Activated CD4-positive, alpha-beta T cell treated with anti-CD3 and anti-CD28 coated beads for 36 hours (primary cell): ENCODE measurements at places on chromosomes 11 and 22.

DNA sequence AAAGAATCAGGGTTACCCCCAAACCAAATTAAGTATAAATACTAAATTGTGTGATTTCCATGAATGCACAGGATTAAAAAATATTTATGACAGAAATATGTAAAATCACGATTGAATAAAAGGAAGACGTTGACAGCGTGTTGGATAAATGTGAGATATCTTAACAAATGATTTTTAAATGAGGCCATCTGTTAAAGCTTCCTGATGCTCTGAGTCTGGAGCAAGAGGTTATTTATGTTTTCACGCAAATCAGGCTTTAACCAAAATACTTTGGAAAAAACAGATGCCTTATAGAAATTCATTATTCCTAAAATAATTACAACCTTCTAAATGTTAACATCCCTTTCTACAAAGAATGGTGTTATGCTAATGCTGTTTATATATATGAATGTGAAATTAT, 123.3 kb downstream of the PAX6 start:
- no peaks in the 10 kb centered on the region for H3K27me3 ChIP-seq
- H3K36me3 ChIP-seq, result peaks cover 6% of the 10 kb centered on the region
- DNase-seq, result no peak
- H3K27ac ChIP-seq, result no peak overlapping the region
- H3K4me3 ChIP-seq, result no peak overlapping the region

DNA sequence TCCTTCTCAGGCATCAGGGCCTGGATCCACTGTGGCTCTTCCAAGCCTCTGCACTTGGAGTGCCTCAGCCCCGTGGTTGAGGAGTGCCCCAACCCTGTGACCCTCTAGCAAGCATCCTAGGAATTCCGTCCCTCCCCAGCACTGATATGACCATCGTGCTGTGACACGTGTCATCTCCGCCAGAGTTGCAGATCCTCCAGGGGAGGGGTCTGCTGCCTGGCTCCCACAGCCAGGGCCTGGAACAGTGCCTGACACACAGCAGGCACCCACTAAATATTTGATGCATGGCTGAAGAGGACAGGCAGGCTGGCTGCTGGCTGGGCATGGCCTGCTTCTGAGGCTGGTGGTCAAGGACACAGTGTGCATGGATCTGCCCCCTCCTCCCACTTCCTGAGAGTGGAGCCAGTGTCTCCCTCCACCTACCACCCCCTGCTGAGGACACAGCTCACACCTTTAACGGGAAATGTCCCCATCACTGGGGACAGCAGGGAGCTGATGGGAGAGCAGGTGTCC, 1.7 kb upstream of the CD81 start:
- no peak overlapping the region for H3K27ac ChIP-seq
- H3K4me3 ChIP-seq, result no peak overlapping the region
- no peak for DNase-seq
- peaks cover 16% of the 10 kb centered on the region for H3K4me1 ChIP-seq
- no peaks in the 10 kb centered on the region for H3K36me3 ChIP-seq

DNA sequence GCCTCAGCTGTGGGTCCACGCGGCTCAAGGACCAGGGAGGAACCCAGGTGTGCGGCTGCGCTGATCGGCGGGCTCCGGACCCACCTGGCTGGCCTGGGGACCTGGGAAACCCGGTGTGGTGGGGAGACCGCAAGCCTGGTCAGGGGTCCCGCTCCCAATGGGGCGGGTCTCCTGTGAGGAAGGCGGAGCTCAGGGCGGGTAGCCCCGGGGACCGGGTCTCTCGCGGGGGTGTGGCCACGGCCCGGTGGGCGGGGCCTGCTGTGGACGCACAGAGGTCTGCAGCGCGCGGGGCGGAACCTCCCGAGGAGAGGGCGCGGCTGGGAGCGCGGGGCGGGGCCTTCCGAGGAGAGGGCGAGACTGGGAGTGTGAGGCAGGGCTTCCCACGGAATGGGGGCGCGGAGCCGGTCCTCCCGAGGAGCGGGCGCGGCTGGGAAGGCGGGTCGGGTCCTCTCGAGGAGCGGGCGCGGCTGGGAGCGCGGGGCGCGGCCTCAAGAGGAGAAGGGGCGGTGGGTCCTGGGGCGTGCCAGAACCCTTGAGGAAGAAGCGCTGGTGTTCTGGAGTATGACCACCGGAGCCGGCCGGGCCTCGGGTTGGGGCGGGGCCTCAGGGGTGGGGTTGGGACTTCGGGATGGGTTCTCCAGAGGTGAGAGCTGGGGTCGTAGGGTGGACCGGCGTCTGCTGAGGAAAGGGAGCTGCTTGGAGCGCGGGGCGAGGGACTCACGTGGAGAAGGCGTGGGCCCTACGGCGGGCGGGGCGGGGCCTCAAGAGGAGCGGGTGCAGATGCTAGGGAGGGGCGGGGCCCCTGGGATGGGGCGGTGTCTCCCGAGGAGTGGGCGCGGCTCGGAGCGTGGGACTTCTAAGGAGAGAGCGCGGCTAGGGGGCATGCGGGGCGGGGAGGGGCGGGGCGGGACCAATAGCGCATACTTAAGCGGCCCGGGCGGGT, 20.8 kb downstream of the DGCR6L start:
- no peaks in the 10 kb centered on the region for H3K4me1 ChIP-seq
- peak overlapping the region; percentile 71 for H3K4me3 ChIP-seq

GRCh38 chr11:113557926-113558325, 82.7 kb upstream of the DRD2 start:
- no peaks in the 10 kb centered on the region for H3K4me1 ChIP-seq
- H3K4me3 ChIP-seq, result no peak overlapping the region
- DNase-seq, result no peak
- no peaks in the 10 kb centered on the region for H3K36me3 ChIP-seq
- no peak overlapping the region for H3K27ac ChIP-seq
- peaks cover 4% of the 10 kb centered on the region for H3K27me3 ChIP-seq
